ENCODE measurements at places on chromosomes 2 and 18.

- DNase-seq = no peak
These were observed 173.3 kb upstream of the LINC00305 start for GRCh38 chr18:64322189-64322588.

GRCh38 chr2:133484106-133484505 lies 84.2 kb downstream of the NCKAP5 start:
- no peak for DNase-seq

GRCh38 chr2:62196278-62196901 lies 475 bp downstream of the B3GNT2 start:
- DNase-seq = peak; percentile 71

DNA sequence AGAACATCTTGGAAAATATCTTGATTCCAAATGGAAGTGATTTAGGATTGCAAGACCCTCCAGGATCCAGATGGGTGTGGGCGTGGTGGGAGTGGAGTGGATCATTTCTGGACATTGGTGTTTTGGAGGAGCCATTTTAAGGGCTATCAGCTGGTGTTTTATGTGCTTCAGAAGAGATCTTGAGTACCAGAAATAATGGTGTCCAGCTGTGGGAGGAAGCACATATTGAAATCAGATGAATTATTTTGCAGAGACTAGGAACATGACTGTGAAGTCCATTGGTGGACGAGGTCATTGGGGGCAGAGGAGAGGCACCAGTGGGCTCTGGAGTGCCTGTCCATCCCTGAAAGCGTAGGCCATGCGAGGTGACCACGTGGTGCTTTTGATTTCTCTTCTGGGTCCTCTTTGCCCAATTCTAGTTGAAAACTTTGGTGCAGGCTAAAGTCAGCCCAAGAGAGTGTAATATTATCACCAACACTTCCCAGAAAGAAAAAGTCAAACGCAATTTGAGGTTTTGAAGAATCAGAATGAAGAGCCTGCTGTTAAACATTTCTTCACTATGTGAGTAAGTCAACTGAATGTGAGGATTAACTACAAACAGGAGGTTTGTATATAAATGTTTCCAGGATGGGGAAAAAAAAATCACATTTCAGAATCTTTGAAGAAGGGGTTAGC lies 31.6 kb downstream of the RNF144A start:
- no peak for DNase-seq

- no peak for DNase-seq
These were observed 85.5 kb downstream of the PIGN start for GRCh38 chr18:62101321-62101721.

- DNase-seq = peak; percentile 12
These were observed 20.3 kb downstream of the PLEK start for GRCh38 chr2:68385220-68385906.

DNA sequence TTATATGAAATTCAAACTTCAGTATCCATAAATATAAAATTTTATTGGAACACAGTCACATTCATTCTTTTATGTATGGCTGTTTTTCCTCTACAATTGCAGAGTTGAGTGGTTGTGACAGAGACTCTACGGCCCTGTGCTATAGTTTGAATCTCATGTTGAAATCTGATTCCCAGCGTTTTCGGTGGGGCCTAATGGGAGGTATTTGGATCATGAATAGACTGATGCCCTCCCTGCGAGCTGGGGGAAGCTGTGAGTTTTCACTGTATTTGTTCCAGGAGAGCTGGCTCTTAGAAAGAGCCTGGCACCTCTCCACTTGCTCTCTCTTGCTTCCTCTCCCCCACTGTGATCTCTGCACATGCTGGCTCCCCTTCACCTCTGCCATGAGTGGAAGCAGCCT lies 1.7 kb downstream of the PFN4 start:
- DNase-seq = no peak

GRCh38 chr2:170930131-170930990 lies 1.3 kb downstream of the GORASP2 start:
- peak; percentile 89 for DNase-seq

DNA sequence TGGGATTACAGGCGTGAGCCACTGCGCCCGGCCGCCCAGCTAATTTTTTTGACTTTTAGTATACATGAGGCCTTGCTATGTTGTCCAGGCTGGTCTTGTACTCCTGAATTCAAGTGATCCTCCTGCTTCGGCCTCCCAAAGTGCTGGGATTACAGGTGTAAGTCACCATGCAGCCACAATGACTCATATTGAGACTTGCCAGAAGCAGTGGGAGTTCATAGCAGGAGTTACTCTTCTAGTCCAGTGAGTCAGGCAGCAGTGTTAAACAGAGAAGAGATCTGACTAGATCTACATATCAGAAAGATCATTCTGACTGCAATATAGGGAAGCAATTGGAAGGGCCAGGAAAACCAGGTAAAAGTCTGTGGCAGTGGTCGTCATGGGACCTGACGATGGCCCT lies 1.5 kb upstream of the FLACC1 start:
- no peak for DNase-seq

DNA sequence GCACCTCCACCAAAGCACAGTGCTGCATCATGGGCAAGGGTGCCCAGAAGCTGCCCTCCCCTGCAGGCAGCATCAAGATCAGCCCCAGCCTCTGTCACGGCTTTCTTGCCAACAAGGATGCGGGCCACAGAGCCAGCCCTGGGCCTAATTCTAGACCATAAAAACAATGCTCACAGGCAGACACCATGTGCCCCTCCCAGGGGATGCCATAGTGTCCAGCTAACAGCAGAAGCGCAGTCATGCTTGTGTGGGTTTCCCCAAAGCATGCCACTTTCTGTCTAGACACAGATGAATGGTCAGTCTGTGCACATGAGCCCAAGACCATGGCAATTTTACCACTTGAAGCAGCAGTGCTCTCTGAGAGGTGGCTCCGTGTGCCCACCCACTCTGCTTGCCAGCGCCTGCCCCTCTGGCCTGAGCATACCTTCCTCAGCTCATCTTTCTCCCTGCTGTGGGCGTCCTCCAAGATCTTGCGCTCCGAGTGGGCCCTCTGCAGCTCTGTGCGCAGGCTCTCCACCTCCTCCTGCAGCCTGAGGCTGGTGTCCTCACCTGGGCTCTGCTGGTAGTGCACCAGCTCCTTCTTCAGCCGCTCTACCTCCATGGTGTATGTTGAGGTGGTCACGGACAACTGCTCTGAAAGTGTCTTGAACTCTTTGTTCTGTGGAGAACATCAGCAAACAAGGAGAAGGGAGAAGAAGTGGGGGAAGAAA lies 81.3 kb upstream of the ACAA2 start:
- no peak for DNase-seq

- DNase-seq = no peak
These were observed 89.5 kb downstream of the PXDN start for GRCh38 chr2:1654696-1655374.

All from NCI-H82 (cell line).